ENCODE measurements at places on chromosomes 12 and 14.

- DNase-seq: no peak
These were observed 21.3 kb downstream of the PRKD1 start for GRCh38 chr14:29906256-29906870.

DNA sequence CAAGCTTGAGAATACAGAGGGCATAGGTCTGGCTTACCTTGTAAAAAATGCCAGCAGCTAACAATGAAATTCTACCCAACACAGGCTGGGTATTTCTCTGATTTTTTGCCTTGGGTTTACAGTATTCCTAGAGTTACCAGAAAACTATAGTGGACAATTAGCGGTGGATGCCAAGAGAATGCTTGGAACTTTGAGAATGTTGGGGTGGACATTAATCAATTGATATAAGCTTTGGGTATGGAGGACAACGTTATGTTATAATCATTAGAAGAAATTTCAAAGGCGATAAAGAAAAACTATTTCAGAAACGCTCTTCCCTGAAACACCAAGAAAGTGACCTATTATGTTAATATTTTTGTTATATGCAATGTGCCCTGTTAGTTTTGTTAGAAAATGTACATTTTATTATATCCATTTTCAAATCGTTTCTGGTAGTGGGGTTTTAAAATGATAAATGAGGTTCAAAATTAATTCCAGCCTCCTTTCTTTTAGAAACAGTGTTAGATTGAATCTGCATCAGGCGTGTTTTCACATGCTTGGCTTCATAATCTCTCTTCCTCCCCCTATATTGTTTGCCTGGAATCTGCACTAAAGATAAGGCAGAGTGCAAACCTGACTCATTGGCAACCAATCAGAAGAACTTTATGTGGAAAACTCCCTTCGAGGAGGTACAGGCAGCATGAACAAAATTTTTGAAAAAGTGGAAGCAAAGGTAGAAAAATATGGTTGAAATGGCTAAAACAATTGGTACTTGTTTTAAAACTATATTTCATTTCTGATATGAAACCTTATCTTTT, 1.4 kb upstream of the PTPRQ start:
- no peak for DNase-seq

DNA sequence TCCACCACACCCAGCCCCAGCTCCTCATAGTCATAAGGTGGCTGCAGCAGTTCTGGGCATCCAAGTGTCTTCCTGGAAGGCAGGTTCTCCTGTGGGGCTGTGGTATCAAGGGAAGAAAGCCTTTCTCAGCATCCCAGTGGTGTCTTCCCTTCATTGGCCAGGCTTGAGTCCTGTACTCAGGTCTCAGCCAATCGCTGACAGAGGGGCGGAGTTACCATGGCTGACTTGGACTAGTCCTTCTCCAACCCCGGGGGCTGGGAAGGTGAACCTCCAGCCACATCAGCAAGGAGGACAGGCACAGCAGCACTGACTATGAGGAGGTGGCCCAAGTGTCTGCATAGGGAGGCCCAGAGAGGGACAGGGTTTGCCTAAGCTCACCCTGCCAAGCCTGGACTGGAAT, 64.0 kb upstream of the SLC24A4 start:
- no peak for DNase-seq

DNA sequence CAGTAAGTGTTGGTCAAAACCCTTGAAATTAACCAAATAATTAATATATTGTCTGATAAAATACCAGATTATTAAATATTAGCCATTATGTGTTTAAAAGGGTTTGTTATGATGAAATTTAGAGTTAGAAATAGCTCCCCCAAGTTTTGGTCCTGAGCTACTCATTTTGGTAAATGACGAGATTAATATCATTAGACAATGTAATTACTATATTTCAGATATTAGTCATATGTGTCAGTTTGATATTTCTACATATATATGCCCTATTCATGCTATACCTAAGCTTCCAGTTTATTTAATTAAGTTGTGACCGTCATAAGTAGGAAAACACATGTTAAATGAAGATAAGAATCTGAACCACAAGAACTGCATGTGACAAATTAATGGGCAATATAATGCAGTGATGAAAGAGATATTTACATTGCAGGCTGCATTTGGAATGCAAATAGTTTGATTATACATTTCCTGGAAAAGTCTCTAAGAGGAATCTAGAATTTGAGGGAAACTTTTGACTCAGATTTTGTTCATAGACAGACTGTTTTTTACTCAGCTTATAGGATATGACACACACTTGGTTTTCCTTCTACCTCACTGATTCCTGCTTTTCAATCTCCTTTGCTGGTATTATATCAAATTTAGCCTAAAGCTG, 70.5 kb downstream of the TBC1D30 start:
- DNase-seq: no peak

DNA sequence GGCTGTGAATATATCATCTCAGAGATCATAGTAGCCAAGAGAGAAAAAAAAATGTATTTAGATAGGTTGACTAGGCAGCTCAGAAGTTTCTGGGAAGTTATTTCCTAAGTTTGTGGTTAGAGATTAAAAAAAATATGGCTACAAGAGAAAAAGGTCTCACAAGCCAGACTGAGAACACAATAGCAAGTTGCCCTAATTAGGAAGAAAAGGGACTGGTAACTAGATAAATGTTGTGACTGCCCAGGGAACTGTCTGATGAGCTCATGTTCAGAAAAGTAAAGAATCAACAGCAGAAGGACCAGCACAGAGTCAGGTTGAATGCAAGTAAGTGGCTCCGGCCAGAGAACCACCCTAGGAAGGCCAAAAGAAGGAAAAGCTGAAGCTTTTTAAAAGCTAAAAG, 256.6 kb downstream of the PRKD1 start:
- no peak for DNase-seq

DNA sequence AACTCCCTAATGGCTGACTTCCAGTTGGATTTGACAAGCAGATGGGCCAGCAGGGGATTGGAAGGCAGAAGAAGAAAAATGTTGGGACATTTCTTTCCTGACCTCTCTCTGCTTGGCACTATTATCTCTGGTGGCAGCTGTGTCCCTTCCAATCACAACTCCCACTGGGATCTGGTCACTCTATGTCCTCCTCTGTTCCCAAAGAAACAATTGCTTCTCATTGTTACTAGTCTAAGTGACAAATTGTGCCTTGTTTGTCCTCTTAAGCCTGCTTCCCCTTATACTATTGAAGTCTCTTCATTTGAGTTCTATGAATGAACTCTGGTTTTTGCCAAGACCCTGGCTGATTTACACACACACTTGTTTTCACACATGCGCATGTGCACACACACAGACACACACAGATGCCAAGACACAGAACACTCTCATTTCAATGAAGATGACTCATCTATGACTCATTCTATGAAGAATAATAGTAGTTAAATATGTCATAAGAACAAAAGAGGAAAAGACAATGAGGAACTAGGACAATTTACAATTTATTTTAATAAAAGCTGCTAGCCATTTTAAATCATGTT, 83.0 kb upstream of the FAR2 start:
- DNase-seq: no peak

GRCh38 chr12:2804393-2805142, 7.9 kb upstream of the ITFG2 start:
- no peak for DNase-seq

DNA sequence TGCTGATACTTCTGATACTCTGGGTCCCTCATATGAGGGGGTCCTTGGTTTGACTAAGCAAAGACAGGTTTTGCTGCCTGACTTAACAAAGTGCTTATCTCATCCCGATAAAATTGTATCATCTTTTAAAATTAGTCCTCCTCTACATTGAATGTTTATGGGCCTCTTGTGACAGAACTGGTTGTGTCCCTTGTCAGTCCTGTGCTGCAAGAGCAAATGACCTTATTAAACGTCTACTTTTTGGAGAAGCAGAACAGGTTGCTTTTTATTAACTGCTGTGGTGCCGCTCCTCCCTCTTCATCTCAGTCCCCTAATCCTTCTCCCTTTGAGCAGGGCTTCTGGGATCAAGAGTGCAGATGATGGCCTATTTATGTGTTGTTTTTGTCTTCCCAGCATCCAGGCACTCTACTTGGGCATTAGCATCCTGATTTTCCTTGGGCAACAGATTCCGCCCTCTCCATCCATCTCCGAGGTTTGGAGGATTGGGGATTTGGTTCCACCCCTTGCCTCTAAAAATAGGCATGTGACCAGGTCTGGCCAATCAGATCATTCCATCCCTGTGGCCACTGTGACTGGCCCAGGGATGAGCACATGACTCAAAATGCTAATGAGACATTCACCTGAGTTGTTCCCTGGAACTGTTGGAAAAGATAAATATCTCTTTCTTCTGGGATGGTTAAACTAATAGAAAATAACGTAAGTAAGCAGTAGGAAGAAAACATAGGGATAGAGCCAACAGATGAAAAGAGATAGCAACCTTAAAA, 2.9 kb upstream of the DENR start:
- no peak for DNase-seq

GRCh38 chr12:43893670-43894069, 57.8 kb downstream of the TMEM117 start:
- DNase-seq: no peak

DNA sequence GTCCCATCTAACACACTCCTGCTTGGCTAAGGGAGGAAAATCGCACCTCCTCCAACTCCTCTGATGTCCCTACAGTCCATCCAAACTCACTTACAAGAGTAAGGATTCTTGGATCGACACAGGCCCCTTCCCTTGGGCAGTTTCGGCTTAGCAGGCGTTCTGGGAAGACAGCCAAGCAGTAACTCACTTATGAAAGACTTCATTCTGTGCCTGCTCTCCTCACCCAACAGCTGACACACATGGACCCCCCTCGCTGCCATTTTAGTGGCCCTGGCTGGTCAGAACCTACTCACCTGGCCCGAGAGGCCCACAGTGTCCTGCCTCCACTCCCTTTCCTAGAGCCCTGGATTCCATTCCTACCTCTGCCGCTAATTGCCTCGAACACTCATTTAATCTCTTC, 52.3 kb upstream of the BCL2L14 start:
- no peak for DNase-seq

GRCh38 chr14:30597504-30597903, 24.6 kb upstream of the SCFD1 start:
- no peak for DNase-seq

DNA sequence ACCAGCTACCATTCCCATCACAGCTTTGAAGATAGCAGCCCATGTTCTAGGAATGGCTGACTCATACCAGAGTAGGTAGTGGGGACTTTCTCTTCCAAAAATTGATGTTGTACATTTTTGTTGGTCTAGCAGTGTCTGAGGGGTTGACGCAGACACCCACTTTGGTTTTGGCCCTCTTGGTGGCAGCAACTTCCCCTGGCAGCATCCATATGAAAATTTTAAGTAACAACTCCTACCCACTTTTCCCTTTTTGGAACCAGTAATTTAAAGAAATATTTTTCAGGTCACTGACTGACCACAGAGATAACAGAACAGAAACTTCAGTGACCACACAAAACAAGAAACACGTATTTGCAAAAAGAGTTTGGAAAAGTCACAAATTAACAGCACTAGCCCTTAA, 162.0 kb upstream of the TMCC3 start:
- no peak for DNase-seq

All from activated CD8-positive, alpha-beta memory T cell treated with anti-CD3 and anti-CD28 coated beads for 1 hour (primary cell).